Right lung (tissue), 10 donors: ENCODE measurements at places on chromosomes 2 and 18.

DNA sequence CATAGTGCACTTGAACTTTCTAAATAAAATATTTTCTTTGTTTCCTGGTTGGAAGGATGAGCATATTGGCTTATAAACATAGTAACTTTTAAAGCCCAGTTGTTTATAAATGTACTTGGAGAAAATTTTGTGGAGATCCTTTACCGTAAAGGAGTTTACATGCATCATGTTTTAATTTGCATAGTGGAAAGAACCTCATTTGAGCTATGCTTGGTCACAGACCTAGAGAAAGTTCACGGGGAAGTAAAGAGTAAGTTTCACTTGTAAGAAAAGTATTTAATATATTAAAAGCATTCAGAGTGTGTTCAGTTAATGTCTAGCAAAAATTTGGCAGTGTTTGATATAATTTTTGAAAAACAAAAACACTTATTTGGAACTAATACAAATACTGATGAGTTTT is 45.3 kb downstream of the PIKFYVE start:
- DNase-seq: no peak

DNA sequence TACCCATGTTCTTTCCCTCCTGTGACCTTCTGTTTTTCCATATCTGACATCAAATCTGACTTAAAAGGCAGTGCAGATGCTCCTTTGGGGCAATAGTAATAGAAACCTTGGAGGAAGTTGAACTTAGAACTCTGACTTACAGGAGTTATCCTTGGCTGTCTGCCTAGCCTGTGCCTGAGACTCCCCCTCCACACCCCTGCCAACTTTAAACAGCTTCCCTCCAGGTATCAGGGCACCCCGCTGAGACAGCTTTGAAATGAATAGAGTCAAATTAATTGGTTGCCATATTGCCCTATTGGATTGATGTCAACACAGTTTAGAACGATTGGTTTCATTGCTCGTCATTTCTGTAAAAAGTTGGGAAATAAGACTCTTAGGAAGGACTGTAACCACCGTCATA is 322.0 kb downstream of the PRKCE start:
- no peak for DNase-seq

- DNase-seq: no peak
Observed at GRCh38 chr18:71673498-71673897, 870.6 kb downstream of the CBLN2 start.

DNA sequence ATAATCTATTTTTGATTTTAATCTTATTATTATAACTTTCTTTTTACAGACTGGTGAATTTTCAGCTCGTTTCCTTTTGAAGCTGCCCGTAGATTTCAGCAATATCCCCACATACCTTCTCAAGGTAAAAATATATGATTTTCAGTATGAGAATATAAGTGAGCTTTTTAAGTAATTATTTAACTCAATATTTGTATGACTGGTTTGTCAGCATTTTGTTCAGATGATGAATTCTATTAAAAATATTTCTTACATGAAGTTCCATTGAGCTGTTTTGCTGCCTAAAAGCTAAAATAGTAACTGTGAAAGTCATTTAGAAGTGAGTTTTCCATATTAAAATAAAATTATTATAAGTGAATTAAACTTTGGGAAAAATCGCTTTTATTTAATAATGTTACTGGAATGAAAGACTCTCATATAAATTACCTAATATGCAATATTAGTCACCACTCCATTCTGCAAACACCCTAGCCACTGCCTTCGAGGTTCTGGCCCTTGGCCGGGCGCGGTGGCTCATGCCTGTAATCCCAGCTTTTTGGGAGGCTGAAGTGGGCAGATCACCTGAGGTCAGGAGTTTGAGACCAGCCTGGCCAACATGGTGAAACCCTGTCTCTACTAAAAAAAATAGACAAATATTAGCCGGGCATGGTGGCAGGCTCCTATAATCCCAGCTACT is 155.3 kb downstream of the BABAM2 start:
- DNase-seq: no peak

DNA sequence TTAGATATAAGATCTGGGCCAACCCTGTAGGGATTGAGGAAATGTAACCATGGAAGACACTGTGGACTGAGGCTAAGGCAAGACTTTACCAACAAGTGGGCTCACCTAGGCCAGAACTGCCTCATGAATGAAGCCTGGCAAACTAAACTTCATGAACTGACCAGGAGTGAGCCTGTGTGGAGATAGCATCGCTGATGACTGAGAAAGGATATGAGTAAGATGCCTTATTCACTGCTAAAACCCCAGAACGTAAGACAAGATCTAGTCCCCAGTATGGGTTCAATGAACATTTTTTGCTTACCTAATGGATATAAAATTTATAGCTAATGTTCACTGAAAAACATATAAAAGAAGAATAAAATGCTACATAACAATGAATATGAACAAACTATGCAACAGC is 399.8 kb downstream of the SATB2 start:
- no peak for DNase-seq

- DNase-seq: no peak
Observed at GRCh38 chr2:190863946-190864345, 16.7 kb upstream of the GLS start.

DNA sequence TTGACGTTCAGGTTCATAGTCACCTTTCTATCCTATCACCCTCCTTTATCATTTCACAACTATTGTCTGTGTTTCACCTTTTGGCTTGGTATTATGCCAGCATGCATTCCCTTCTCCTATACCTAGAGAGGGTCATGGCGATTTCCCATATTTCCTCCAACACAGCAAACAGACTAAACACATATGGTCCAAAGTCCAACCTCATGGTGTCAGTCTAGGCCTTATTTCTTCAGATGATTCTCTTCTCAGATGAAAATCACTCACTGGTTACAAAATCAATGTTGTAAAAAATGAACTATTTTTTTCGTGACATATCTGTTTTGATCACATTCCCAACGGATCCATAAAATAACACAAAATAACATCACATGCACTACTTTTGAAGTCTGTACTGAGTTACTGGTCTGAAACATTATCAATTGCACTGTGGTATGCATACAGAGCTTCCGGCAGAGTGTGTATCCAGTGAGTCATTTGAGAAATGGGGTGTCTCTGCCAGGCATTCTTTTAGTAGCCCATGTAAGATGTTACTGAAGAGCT is 204.8 kb upstream of the GALNT5 start:
- DNase-seq: no peak

GRCh38 chr2:9030841-9031240 is 27.4 kb upstream of the MBOAT2 start:
- DNase-seq: peak; percentile 24

GRCh38 chr2:96839875-96840850 is 3.7 kb downstream of the ANKRD23 start:
- no peak for DNase-seq
